Renal cortical epithelial cell (primary cell): ENCODE measurements at places on chromosomes 4 and X. TPM values are rescaled to one million over a fixed set of nuclear protein-coding genes. Genes with fewer than 3 reads are reported as not detected.

The TSPAN6 gene
- total RNA-seq = 56.6 and 79.7 TPM in 2 replicates

The TMPRSS11B gene
- total RNA-seq = not detected in 2 replicates

The BEX5 gene
- total RNA-seq = 2.1 and 2.9 TPM in 2 replicates

The SULT1E1 gene
- 0.30 TPM in 1 of 2 replicates, not detected in the other for total RNA-seq

The MAGEA2B gene
- not detected in 2 replicates for total RNA-seq

The RAB9B gene
- 1.9 and 3.4 TPM in 2 replicates for total RNA-seq

The TACR3 gene
- not detected in 2 replicates for total RNA-seq

The ADH1B gene
- total RNA-seq = not detected in 2 replicates

The FAM149A gene
- 21.2 and 31.9 TPM in 2 replicates for total RNA-seq

The SERTM2 gene
- total RNA-seq = 0.17 and 0.40 TPM in 2 replicates

The MTCP1 gene
- 4.2 and 5.2 TPM in 2 replicates for total RNA-seq

The NEUROG2 gene
- not detected in 2 replicates for total RNA-seq

The UBA1 gene
- total RNA-seq = 150 and 280 TPM in 2 replicates

The HAUS7 gene
- 6.5 and 14.4 TPM in 2 replicates for total RNA-seq

The COL25A1 gene
- 0.35 TPM in 1 of 2 replicates, not detected in the other for total RNA-seq

The LINC00632 gene
- under 0.01 and 0.35 TPM in 2 replicates for total RNA-seq

The TKTL1 gene
- total RNA-seq = not detected in 2 replicates

The DLG3 gene
- 33.5 and 34.2 TPM in 2 replicates for total RNA-seq

The CYSLTR1 gene
- not detected in 2 replicates for total RNA-seq

The GABRA4 gene
- not detected in 2 replicates for total RNA-seq

The TREX2 gene
- 0.50 TPM in 1 of 2 replicates, not detected in the other for total RNA-seq

The RNF175 gene
- total RNA-seq = 0.35 and 5.5 TPM in 2 replicates

The C4orf17 gene
- total RNA-seq = not detected in 2 replicates

The ZFYVE28 gene
- total RNA-seq = 3.0 and 9.2 TPM in 2 replicates

The FGD1 gene
- total RNA-seq = 1.7 and 9.3 TPM in 2 replicates

The DIPK2B gene
- total RNA-seq = 0.15 and 0.17 TPM in 2 replicates

The BEX1 gene
- total RNA-seq = 0.20 TPM in 1 of 2 replicates, not detected in the other

The CCNB3 gene
- total RNA-seq = under 0.01 and 0.20 TPM in 2 replicates

The LDB2 gene
- 0.35 and 0.99 TPM in 2 replicates for total RNA-seq

The XAGE1A gene
- not detected in 2 replicates for total RNA-seq

The BMPR1B gene
- total RNA-seq = 2.1 and 6.5 TPM in 2 replicates

The LEF1 gene
- total RNA-seq = 0.52 and 18.6 TPM in 2 replicates

The CACNA1F gene
- 0.05 TPM in 1 of 2 replicates, not detected in the other for total RNA-seq

The UGT2B15 gene
- 0.10 TPM in 1 of 2 replicates, not detected in the other for total RNA-seq

The HS6ST2 gene
- total RNA-seq = 3.5 and 8.2 TPM in 2 replicates

The VSIG4 gene
- total RNA-seq = not detected in 2 replicates

The NR3C2 gene
- 2.0 and 5.2 TPM in 2 replicates for total RNA-seq

The G6PD gene
- total RNA-seq = 30.6 and 152 TPM in 2 replicates

The SCARB2 gene
- total RNA-seq = 180 and 259 TPM in 2 replicates

The TLR2 gene
- 23.5 and 43.6 TPM in 2 replicates for total RNA-seq

The STAG2 gene
- total RNA-seq = 78.8 and 95.2 TPM in 2 replicates

The YY2 gene
- total RNA-seq = 0.69 and 5.4 TPM in 2 replicates

The PCYT1B gene
- 0.05 and 0.17 TPM in 2 replicates for total RNA-seq
